Esophagus mucosa (tissue), 1 donor: ENCODE measurements at places on chromosomes 12 and 14. TPM values are rescaled to one million over a fixed set of nuclear protein-coding genes. Genes with fewer than 3 reads are reported as not detected.

Gene ESRRB
- 0.12 TPM for total RNA-seq

Gene C12orf43
- 7.9 TPM for total RNA-seq

Gene LBHD2
- not detected for total RNA-seq

Gene NAV3
- 0.52 TPM for total RNA-seq

Gene MIP
- total RNA-seq, result not detected

DNA sequence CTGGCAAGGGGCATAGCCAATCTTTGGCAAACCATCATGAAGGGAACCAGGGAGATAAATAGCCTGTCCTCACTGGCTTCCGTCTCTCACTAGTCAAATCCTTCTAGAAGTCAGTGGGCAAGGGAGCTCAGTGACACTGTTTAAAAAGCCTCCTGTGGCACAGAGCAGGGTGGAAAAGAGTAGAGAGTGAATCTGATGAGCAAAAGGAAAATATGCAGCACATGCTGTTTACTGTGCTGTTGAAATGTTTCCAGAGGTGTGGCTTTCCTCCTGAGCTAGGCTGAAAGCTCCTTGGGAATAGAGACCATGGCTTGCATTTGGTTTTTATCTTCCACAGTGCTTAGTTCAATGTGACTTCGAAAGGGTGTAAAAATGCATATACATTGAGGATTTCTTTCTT lies 7.7 kb upstream of the DYRK2 start:
- ATAC-seq, result no peak

- no peak for ATAC-seq
Observed at GRCh38 chr12:24839268-24839791, 109.6 kb downstream of the BCAT1 start.

DNA sequence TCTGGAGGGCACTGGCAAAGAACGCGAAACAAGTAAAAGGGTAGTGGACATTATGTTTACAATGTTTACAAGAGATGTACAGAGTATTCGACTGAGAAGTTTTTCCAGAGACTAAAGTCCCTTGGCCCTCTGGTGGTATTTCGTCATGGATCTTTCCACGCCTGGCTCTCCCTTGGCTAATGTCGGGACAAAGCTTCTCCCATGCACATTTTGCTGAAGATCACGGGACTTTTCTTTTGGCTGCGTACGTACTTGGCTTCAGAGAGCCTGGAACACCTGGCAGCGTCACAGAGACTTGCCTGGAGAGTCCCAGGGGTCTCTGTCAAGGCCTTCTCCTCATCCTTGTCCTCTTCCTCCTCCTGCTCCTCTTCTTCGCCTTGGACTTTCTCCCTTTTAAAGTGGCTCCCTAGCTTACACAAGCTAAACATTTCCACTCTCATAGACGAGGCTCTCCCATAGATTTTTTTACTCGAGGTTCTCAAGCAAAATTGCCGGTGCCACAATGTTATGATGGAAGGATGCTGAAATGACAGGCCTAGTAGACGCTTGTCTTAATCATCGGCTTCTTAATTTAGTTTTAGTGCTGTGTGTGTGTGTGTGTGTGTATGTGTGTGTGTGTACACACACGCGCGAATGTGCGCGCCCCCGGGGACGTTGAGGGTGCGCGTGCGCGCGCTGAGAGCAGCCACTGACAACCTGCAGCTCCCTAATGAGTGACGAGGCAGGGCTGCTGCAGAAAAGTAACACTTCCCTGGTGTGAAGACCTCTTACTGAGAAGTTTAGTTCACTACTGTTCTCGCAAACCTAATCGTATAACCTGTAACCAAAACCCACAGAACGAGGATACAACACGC lies 4.9 kb upstream of the FOXG1 start:
- ATAC-seq, result no peak
